ENCODE measurements at places on chromosomes 3 and 15.

DNA sequence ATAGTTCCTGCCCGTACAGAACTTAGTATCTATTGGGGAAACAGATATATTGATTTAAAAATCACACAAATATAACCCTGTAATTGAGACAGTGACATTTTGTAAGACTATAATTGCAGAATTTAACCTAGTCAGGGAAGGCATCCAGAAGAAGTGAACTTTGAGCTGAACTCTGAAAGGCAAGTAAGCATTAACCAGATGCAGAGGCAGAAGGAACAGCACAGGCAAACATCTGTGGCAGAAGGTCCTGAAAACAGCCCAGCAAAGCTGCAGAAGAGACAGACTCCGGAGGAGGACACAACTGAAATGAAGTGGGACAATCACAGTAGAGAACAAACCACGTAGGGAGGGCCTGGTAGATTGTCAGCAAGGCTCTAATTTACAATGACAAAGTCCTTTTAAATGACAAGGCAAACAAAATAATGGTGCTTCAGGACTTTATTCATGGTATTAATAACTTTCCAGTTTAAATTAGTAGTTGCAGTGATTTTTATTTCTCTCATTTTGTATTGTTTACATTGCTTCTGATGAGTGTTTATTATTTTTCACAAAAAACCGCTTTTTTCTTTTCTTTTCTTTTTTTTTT is 14.5 kb downstream of the BCL2A1 start:
- no peak for DNase-seq

GRCh38 chr15:80780416-80781221 is 1.4 kb downstream of the CEMIP start:
- DNase-seq: no peak

DNA sequence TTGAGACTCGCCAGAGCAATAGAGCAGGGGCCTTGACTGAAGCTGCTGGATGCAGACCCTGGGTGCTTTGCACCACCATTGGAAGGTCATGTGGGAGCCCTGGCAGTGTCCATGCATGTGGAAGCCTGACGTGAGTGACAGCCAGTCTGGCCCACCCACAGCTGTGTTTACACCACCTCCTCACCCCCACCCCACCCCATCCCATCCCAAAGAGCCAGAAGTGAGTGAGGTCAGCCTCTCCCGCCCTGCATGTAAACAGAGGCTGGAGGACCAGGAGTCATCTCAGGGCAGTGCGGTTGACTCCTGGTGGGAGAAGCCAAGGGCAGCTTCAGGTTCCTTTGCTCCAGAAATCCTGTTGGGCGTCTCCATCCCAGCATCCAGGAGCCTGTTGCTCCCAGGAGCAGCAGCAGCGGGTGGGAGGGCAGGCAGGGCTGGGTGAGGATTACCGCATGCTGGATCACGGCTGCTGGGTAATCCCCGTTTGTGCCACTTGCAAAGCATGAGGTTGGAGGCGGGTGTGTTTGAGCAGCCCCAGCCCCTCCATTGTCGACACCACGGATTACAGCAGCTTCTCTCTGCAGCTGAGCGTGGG is 44.6 kb downstream of the CORO2B start:
- DNase-seq: no peak

GRCh38 chr3:57128826-57129667 is 36.1 kb downstream of the IL17RD start:
- DNase-seq: no peak

- DNase-seq: no peak
These were observed 16.8 kb upstream of the CHD2 start for GRCh38 chr15:92883163-92883875.

DNA sequence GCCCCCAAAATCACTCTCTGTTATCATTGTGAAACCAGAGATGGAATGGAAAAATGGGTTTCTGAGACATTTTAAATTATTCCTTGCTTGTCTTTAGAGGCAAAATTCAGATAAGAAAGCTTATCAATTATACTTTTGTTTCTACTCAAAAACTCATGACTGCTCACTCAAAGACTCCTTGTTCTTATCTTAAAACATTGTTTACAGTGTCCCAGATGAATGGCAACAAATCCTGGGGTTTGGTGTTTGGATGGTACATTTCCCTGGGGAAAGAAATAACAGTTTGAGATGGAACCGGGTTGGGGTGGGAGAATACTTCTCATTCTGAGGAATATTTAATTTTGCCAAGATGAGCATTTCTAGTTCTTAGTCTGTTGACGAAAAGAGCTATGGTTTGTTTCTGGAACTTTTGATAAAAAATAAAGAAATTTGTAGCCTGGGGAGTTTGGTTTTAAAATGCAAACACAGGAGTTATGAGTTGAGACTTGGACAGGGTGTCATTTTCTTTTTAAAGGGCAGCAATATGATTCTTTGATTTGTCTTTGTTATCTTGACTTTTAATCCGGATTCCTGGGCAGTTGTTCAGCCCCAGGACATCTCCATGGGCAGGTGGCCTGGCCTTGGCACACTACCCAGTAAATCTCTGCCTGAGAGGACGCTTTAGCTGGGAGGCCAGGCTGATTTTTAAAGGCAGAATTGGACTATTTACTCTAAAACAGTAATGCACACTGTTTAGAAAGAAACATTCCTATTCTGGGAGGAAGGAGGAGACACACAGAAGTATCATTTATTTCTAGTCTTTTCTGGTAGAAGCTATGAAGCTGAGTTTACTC is 32.4 kb downstream of the BTD start:
- no peak for DNase-seq

DNA sequence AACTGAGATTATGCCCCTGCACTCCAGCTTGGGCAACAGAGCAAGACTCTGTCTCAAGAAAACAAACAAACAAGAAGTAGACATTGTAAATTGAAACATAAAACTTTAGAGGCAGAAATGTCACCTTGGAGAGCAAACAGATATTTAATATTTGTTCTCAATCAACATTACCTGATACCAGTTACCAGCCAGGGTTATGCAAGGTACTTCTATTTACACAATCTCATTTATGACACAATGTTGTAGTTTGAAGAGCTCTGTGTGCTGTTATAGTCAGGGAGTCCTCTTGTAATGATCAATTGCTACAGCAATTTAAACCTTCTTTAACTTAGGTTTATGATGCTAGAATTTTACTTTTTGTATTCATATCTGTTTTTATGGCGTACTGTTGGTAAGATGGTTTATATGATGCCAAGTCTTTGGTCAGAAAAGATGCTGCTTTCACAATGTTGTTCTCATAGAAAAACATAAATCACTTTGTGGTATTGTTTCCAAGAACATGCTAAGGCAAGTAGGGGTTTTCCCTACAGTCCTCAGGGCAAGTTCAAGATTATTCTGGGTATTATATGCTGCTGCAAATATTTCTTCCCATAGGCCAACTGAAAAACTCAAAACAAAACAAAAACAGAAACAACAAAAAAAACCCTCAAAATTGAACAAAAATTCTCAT is 173.5 kb downstream of the TNIK start:
- DNase-seq: no peak

DNA sequence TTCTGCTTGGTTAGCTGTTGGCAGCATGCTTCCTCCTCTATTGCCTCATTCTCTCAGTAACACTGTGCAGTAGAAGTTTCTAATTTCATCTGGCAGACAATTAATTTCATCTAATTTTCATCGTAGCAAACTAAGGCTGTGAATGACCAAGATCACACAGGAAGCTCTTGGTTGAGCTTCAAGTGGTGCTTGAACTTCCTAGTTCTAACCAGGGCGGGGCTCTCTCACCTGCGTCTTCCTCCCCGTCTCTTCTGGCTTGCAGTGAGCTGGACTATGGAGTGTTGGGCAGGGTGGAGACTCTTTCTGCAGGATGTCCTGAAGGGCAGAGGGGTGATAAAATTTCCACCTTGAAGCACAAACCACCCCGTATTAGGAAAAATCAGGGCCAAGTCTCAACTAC is 2.0 kb upstream of the IL16 start:
- DNase-seq: no peak

GRCh38 chr15:70474471-70475406 is 288.6 kb downstream of the UACA start:
- no peak for DNase-seq

GRCh38 chr15:65516997-65517865 is at the start of gene DPP8:
TSS of gene DPP8 (minus strand) at chr15:65517689. CDS start at chr15:65512553, 5,136 bp downstream.
- DNase-seq: peak; percentile 91

- no peak for DNase-seq
These were observed 484.6 kb downstream of the ROBO2 start for GRCh38 chr3:77524463-77524862.

DNA sequence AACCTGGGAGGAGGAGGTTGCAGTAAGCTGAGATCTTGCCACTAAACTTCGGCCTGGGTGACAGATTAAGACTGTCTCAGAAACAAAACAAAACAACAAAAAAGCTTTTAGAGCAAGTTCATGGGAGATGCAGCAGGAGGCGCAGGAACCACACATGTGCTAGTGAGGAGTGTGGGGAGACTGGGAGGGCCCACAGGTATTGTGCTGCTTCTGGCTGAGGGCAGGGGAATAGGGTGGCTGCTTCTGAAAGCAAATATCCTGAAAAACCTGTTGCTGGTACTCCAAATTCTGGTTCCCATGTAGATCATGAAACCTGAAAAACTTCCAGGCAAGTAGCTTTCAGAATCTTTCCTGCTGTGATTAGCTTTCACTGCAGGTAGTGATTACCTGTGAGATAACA is 22.1 kb downstream of the TYRO3 start:
- DNase-seq: no peak

- DNase-seq: no peak
These were observed 160.5 kb downstream of the CHSY1 start for GRCh38 chr15:101091080-101092017.

GRCh38 chr3:25863011-25863415 is 73.1 kb downstream of the OXSM start:
- no peak for DNase-seq

- DNase-seq: no peak
These were observed 1.8 kb downstream of the CLASP2 start for GRCh38 chr3:33716227-33716626.

DNA sequence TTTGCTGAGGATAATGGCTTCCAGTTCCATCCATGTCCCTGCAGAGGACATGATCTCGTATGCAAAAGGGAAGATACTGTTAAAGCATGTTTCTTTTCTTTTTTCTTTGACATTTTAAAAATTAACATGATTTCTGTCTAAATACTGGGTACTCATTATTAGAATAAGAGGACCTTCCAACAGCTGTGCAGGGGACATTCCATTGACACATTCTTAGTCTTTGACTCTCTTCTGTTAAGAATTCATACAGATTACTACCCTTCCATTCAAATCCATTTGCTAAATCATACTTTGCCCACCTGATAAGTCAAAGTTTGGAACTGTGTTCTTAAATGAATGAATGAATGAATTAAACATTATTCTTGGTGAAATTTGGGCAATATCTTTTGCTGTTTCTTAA is 5.1 kb upstream of the CP start:
- no peak for DNase-seq

- no peak for DNase-seq
These were observed 228.5 kb downstream of the CHL1 start for GRCh38 chr3:425079-425478.

GRCh38 chr15:74504418-74504817 is 36.6 kb upstream of the ARID3B start:
- DNase-seq: no peak

- DNase-seq: no peak
These were observed 8.5 kb upstream of the FBLN2 start for GRCh38 chr3:13540297-13540995.

DNA sequence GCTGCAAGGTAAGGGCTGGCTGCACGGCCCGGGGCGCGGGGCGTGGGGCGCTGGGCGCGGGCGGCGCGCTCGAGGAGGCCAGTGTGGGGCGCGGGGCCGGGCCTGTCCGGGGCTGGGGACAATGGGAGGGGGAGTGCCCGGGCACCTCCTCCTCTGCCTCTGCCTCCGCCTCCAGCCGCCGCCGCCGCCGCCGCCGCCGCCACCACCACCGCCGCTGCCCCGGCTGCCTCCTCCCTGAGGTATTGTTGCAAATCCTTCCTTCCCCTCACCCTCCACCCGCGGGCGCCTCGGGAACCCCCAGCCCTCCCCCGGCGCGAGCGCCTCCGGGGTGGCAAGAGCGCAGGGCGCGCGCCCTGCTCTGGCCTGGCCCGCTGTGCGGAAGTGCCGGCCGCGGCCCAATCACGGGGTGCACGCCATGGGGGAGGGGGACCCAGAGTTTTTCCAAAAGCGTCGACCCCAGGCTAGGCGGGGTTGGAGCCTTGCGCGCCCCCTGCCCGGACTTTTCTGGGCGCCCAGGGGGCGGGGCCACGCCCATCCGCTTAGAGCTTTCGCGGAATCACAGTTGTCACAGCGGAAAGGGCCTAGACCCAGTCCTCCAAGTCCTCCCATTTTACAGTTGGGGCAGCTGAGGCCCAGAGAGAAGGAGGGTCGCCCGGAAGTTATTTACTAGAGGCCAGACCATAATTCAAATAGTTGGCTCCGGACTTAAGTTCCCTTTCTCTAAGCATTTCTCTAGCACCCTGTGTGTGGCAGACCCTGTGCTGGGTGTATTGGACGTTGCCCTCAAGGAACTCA is at the start of gene LPP:
Gene LPP (plus strand): TSS at position 144 of the 795 bp plus-strand sequence. CDS start 251,964 bp downstream, outside the sequence.
- peak; percentile 63 for DNase-seq

GRCh38 chr15:79121571-79121970 is 31.0 kb upstream of the RASGRF1 start:
- DNase-seq: no peak
